CD8-positive, alpha-beta T cell (primary cell): ENCODE measurements at places on chromosomes 7 and 10. TPM values are rescaled to one million over a fixed set of nuclear protein-coding genes. Genes with fewer than 3 reads are reported as not detected.

DNA sequence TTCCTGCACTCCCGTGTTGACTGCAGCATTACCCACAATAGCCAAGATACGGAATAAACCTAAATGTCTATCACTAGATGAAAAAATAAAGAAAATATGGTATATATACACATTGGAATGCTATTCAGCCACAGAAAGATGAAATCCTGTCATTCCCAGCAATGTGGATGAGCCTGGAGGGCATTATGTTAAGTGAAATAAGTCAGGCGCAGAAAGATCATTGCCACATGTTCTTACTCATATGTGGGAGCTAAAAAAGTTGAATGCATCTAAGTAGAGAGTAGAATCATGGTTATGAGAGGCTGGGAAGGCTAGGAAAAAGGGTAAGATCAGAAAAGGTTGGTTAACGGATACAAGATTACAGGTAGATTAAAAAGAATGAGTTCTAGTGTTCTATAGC lies 219.1 kb upstream of the MKI67 start:
- no peak for DNase-seq

DNA sequence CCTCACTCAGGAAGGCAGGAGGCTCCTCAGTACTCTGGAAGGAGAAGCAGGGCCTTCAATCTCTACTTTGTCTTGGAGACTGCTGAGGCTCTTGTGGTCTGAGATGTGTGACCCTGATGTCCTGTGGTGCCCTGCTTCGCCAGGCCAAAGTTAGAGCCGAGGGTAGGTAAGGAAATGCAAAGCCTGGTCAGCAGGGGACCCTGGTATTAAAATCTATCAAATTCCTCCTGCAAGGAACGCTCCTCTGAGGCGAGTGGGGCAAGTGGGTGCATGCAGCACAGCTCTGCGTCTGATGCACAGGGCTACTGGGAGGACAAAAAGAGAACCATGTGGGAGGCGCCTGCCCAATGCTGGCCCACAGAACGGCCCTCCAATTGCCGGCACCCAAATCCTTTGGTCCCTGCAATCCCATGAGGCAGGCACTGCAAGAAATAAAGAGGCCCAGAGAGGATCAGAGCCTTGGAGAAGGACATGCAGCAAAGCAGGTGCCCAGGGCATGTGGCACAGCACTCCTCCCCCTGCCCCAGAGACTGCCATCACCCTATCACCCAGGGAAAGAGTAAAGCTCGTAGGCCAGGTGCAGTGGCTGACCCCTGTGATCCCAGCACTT lies 23.1 kb upstream of the ZMIZ1 start:
- DNase-seq: no peak

- no peak for DNase-seq
These were observed 78.9 kb downstream of the UNCX start for GRCh38 chr7:1311406-1312135.

DNA sequence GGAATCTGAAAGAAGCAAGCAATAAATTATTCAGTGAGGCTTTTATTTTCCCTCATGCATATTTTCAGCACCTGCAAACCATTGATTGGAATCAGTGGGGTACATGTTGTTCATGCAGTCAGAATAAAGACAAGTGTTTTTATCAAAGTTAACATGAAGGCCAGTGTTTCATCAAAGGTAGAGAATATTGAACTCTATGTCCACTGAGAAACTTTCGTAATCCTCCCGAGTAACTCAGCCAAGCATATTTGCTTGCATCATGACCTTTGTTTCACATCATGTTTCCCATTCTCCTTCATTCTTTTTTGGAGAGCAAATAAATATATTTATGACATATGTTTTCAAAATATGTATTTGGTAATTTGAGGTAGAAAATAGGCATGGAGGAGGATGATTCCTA lies 663.1 kb downstream of the SH2D4B start:
- DNase-seq: no peak

DNA sequence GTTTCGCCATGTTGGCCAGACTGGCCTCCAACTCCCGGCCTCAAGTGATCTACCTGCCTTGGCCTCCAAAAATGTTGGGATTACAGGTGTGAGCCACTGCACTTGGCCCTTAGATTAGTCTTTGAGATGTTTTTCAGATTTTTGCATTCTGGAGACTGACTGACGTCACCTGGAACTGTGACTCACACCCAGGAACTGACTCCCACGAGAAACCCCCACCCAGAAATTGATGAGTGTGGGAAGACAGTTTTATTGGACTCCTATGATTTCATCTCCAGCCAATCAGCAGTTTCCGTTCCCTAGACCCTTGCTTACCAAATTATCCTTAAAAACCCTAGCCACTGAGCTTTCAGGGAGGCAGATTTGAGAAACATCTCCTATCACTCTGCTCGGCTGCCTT lies 867.3 kb downstream of the TYW1 start:
- DNase-seq: no peak

DNA sequence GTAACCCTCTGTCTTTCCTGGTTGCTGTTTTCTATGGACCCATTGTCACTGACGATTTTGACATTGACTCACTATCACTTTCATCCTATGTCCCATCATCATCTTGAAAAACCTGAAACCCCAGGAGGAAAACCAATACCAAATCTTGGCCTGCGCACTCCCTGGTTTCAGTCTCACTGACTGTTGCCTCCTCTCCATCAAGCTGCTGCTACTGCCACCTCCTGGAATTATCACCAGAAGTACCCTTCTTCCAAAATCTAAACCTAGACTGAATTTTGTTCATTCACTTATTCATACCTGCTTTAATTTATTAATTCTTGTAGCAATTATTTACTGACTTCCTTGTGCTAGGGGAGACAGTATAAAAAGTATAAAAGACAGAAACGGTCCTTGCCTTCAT lies 44.5 kb upstream of the ACBD5 start:
- no peak for DNase-seq

DNA sequence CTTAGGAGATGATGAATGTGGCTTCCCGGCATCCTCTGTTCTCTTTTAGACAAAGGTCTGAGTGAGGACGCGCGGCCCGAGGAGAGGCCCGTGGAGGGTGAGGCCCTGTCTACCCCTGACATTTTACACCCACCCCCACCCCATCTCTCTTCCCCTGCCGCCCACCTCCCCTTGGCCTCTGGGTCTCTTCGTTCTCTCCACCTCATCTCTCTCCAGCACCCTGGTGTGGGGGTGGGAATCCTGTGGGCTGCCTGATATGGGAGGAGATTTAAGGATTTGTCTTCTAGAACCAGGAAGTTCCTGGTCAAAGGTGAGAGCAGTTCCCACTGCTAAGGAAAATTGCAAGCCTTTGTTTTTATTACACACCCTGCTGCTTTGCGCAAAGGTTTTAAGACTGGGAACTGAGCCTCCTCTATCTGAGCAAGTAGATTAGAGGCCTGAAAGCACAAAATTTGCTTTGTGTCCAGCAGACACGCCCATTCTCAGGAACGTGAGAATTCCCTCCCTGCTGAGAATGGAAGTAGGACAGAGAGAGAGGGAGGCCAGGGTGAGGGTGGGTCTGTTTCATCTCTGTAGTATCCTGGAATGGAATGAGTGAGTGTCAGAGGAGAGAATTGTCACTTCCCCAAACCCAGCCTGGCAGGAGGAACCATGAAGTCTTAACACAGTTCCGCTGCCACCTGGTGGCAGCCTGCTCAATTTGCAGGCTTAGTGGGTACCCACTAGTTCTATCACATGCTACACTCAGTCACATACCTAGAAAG lies 91.2 kb downstream of the GTF2IRD1 start:
- DNase-seq: no peak

DNA sequence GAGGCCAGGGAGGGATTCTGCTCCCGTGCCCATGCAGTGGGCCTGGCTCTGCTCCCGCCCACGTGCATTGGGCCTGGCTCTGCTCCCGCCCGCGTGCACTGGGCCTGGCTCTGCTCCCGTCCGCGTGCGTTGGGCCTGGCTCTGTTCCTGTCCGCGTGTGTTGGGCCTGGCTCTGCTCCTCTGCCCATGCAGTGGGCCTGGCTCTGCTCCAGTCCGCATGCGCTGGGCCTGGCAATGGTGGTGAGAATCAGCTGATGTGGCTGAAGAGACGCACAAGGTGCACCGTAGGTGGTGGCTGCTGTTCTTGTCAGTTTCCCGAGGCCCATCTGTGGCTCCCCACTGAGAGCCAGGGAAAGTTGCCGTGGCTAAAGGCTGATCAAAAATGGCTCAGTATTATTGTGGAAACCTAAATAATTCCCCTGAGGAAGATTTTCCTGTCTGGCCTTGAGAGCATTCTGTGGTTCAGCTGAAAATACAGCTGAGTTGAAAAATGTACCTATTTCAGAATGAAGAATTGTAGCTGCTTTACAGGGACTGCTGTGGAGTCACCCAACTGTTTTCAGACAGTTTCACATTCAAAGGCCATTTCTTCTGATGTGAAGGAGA lies 572.4 kb downstream of the GLRX3 start:
- no peak for DNase-seq

DNA sequence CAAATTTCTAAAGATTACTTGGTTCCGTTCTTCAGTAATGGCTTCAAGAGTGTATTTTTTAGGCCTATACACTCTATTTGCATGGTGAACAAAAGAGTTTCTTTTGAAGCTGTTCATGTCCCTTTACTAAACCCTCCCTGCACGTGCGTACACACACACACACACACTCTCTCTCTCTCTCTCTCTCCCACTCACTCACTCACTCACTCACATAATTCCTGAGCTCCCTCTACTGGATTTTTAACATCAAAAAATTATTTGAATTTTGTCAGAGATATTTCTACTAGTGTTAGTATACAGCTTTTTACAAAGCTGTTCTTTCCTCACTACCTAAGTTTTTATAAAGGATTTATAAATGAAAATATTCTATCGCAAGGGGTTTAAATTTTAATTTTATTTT lies 85.9 kb downstream of the UBE3C start:
- DNase-seq: no peak

GRCh38 chr7:44330331-44330730 lies 4.9 kb upstream of the CAMK2B start:
- DNase-seq: no peak

DNA sequence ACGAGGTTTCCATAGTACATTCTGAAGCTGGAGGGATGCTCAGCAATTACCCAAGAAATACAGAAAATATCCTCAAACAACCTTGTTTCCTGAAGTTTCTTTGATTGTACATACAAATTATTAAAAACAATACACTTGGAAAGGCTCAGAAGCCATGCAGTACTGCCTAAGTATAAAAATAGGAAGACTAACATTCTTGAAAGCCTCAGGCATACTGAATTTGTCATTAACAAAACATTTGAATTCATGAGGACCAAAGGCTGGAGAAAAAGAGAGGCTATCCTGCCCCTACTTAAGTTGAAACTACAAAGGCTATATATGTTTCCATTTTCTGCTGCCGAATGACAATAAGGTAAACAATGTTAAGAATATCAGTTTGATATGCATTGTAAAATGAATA lies 54.3 kb upstream of the SGCE start:
- DNase-seq: no peak

DNA sequence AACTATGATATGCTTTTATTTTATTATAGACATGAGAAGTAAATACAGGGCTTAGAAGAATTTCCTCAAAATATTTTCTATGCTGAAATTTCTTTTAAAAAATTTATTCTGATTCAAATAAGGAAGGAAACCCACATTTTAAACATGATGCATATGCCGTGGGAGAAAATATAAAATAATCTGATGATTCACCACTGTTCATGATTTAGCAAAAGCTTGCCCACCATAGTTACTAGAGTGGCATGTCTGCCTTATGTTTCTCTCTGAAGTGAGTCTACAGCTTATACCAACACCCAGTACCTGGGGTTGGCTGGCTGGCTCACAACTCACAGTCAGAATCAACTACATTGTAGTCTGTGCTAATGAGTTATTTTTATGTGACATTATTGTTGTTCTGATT lies 102.0 kb downstream of the GNAI1 start:
- DNase-seq: no peak

DNA sequence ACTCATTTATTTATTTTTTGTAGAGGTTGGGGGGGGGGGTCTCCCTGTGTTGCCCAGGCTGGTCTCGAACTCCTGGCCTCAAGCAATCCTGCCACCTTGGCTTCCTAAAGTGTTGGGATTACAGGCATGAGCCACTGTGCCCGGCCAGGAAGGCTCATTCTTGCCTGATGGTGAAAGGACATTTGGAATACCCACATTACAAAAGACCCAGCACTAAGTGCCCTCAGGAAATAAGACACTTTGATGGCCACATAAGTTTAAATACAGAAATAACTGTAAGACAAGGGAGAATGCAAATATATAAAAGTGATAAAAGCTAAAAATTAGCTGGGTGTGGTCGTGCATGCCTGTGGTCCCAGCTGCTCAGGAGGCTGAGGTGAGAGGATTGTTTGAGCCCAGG lies 8.0 kb upstream of the SERPINE1 start:
- DNase-seq: no peak

DNA sequence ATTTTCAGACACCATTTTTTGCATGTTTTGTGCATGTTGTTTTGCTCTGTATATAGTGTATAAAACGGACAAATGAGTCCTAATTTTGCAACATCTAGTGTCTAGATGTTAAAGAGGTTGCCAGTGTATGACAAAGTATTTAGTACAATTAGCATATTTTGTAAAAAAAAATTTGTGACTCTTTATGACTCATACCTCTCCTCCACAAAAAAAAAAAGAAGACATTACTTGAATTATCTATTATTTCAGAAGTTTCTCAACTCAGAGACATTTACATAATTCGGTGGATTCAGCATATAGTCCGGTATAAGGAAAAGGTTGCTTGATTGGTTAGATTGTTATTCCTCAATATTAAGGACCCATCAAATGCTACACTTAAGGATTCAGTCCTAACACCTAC lies 26.0 kb downstream of the NUP42 start:
- no peak for DNase-seq

- no peak for DNase-seq
These were observed 54.9 kb downstream of the ZRANB1 start for GRCh38 chr10:124996854-124997215.

DNA sequence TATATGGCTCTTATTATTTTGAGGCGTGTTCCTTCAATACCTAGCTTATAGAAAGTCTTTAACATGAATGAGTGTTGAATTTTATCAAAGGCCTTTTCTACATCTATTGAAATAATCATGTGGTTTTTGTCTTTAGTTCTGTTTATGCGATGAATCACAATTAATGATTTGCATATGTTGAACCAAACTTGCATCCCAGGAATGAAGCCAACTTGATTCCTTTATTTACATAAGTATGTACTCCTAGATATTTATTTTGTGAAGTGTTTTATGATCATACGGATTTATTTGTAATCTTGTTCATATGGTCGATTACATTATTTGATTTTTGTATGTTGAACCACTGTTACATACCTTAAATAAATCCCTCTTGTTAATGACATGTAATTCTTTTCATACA lies 244.3 kb upstream of the KCND2 start:
- DNase-seq: no peak

DNA sequence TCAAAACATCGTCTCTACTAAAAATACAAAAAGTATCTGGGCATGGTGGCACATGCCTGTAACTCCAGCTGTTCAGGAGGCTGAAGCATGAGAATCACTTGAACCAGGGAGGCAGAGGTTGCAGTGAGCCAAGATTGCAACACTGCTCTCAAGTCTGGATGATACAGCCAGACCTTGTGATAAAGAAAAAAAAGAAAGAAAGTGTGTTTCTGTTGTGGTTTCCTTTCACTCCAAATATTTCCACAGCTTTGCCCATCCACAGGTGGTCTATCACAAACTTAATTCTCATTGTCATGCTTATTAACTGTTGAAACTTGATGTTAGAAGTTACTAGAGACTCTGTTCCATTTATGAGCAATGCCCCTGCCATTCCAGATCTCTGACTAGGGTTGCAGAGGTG lies 316.0 kb upstream of the SEMA3C start:
- no peak for DNase-seq

Gene CALCR
- total RNA-seq: not detected

Gene PIP
- total RNA-seq: not detected

Gene C10orf105
- total RNA-seq: 0.14 TPM

Gene GPR158
- not detected for total RNA-seq

Gene CARD11
- total RNA-seq: 117 TPM

Gene LIPJ
- total RNA-seq: not detected

Gene CHST15
- 0.33 TPM for total RNA-seq

Gene MSRB2
- total RNA-seq: 1.1 TPM
